ENCODE measurements at places on chromosomes 4 and X.

GRCh38 chr4:2259541-2260343 is 2.2 kb downstream of the MXD4 start:
- DNase-seq = no peak

DNA sequence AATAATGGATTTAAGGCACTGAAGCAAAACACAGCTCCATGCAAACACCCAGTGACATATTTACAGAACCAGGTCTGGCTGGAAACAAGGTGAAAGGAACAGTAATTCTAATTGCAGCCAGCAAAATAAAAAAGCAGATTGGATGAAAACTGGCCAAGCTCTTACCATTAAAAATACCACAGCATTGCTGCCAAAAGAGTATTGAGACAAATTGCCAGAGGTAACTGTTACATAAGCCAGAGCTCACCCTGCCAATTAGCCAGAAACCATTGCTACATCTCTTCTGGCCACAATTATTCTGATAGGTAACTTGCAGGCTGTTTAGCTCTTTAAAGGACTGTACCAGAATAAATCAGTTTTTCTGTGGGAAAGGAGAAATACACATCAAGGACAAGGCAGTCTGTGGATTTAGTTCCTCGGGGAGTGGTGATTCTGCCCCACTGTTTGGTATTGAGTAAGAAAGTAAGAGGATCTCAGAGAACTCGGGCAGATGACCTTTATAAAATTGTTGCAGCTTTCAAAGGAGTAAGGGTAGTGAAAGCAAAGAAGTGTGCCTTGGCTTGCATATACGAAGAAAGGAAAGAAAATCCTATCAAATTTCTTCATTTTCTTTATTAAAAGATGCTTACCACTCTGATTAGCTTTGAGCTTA is 369.5 kb downstream of the PPP3CA start:
- no peak for DNase-seq

- no peak for DNase-seq
Measured at GRCh38 chr4:88533088-88533790, 9.7 kb upstream of the PYURF start.

- DNase-seq = no peak
Measured at GRCh38 chrX:119721487-119721886, 28.5 kb upstream of the SEPTIN6 start.

- DNase-seq = no peak
Measured at GRCh38 chr4:8155660-8156421, 2.8 kb downstream of the ABLIM2 start.

GRCh38 chr4:5554376-5554775 is 154.0 kb downstream of the EVC2 start:
- DNase-seq = no peak

DNA sequence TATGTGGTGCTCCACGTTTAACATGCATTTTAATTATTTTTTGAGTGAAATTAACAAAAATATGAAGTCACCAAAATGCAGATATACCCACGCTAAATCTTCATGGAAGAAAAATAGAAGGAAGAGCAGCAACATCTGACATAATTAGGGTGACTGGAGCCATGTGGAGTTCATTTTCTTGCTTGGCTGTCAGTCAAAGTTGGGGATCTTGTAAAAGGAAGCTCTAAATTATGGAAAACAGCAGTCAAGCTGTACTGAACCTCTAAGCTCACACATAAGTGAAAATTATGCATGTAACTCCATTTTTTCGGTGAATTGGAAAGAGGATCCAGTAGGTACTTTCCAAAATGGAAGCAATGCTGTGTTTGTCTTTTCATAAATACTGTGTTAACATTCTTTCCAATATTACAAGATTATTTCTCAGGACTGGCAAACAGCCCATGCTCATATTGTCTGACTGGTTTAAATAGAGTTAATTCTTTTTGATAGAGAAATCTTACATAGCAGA is 9.7 kb upstream of the PDGFC start:
- DNase-seq = no peak

- no peak for DNase-seq
Measured at GRCh38 chr4:142465526-142465925, 380.6 kb downstream of the INPP4B start.

- DNase-seq = no peak
Measured at GRCh38 chr4:179110356-179110755, 1668.1 kb upstream of the AGA start.

DNA sequence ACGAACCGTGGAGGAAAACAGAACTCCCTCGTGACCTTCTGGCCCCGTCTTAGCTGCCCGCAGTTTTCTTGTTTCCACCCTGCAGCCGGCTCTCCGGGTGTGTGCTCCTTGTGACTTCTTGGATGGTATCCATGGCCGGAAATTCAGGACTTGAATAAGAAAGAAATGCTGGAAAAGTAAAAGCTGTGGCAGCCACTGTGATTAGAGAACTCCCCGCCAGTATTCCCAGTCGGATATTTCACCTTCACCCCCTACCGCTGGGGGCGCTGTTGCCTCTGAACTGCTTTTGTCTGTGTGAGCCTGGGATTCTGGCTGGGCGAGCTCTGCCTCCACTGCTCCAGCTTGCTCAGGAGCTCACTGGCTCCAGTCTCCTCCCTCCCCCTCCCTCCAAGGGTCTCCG is 41.5 kb upstream of the CYP4V2 start:
- DNase-seq = peak; percentile 22

DNA sequence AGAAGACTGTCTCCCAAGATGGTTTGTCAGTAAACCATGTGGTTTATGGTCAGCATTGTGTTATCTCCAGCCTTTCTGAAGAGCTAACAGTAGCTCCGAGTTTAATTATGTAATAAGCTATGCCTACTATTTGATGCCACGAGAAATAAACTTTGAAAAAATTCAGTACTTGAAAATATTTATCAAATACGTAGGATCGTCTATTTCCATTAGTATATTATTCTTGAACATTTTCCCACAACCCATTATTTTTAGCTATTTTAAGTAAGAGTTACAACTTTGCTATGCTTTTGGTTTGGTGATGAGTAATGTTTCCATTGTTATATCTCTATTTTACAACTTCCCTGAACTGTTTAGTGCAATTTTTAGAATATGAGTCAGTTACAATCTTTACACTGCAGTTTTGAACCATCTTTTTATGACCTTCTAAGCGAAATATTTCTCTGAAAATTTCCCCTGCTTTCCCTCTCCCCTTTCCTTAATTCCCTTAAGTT is 44.5 kb upstream of the TRIM2 start:
- no peak for DNase-seq

GRCh38 chr4:99205153-99205979 is 13.7 kb downstream of the ADH6 start:
- DNase-seq = no peak

DNA sequence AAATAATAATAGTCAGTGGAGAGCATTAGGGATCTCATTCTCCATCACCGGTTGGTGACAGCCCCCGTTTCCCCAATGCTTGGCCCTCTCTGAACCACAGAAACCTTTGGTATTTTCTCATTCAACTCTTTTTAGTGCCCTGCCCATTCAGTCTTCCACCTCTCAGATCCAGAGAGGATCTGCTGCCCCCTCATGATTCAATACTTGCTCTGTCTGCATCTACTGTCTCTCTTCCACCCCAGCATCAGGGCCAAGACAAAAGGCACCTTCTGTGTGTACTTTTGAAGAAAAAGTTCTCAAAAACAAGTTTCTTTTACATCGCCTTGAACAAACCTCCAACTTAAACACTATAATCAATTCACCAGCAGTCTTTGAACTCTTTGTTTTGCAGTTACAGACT is 19.3 kb downstream of the CLTRN start:
- DNase-seq = no peak

DNA sequence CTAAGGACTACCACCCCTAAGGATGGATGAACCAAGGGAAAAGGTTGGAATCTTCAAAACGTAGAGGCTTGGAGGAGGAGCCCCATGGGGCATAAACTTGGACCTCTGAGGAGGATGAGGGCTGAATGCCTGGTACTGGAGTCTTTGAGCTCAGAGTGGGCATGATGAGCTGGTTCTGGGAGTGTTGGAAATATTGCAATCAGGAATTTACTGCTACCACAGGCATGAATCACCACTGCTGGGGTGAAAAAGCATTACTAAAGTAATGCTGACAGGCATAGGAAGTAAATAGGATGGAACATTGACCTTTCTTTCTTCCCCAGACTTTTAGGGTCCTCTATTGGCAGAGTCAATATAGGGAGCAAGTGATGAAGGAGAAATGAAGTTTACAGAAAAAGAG is 105.8 kb upstream of the RPS6KA3 start:
- DNase-seq = no peak

DNA sequence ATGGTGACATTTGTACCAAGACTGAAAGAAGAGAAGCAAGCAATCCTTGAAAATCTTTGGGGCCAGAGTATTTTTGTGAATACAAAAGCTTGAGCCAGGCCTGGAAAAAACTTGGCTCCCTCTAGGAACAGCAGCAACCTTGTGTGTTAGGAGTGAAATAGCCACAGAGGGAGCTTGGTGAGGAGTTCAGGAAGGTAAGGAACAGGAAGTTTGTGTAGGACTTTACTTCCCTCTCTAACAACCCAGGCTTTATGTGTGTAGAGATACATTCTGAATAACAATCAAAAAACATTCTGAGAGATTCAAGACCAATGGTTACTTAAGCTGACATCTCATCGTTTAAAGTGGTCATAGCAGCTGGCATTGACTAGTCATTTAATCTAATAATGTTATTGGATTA is 668.5 kb downstream of the PCDH18 start:
- no peak for DNase-seq

DNA sequence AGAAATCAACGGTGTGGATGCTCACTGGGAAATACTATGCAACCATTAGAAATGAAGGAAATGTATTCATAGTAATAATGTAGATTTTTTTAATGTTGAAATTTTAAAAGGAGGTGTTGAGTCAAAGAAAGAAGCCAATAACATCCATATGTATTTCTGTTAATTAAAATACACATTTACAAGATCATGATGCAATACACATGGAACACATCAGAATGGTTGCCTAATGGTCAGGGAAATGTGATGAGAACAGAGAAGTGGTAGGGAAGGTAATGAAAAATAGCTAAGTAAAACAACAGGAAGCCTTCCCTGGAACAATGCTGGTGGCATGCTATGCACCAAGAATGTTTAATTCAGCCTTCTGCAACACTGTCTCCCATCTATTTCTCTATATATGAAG is 18.2 kb downstream of the AREG start:
- DNase-seq = no peak

DNA sequence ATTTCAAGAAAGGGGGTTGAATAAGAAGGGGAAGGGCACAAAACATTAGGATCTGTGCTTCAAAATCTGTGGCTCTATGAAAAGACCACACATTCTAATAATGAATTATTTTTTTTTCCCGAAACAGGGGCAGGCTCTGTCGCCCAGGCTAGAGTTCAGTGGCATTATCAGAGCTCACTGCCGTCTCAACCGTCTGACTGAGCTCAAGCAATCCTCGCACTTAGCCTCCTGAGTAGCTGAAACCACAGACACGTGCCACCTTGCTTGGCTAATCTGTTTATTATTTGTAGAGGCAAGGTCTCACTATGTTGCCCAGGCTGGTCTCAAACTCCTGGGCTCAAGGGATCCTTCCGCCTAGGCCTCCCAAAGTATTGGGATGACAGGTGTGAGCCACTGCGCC is 33.4 kb downstream of the ACSL1 start:
- no peak for DNase-seq

- DNase-seq = no peak
Measured at GRCh38 chr4:89482251-89482650, 174.7 kb upstream of the GPRIN3 start.

DNA sequence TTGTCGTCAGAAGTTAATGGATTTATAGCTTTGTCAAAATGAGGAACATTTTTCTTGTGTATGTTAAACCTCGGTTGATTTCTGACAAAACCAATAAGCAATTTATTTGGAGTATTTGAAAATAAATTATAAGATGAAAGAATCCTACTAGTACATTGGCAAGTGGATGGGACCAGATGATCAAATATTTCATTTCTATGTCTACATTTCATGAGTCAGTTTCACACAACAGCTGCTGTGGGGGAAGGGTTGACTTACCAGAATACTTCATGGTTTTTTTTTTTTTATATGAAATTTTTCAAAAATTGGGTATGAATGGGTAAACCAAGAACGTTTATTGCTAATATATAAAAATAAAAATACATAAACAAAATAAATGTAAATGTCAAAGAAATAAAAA is 39.4 kb downstream of the RAPGEF2 start:
- no peak for DNase-seq

DNA sequence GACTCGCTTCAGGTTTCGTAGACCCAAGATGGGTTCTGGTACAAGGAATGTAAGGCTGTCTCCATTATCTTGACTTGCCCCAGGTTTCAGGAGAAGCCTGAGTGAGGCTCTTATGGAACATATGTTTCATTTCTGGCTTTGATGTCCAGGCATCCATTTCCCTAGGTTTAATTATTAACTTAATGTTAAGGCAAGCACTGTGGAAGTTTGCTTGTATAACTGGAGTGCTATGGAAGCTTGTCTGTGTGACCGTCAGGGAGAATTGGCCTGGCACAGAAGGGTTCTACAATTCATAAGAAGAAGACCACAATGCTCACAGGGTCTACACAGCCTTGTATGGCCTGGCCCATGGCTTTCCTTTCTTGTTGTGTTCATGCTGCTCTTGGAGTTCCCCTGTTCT is 47.2 kb upstream of the PPP1R2C start:
- no peak for DNase-seq

DNA sequence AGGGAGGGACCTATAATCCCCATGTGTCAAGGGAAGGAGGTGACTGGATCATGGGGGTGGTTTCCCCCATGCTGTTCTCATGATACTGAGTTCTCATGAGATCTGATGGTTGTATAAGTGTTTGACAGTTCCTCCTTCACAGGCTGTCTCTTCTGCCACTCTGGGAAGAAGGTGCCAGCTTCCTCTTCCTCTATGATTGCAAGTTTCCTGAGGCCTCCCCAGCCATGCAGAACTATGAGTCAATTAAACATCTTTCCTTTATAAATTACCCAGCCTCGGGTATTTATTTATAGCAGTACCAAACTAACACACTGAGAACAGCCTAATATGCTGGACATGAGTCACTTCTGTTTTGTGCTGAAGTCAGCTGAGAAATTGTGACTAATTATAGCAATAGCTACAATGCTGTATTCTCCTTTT is 656.9 kb upstream of the CPEB2 start:
- no peak for DNase-seq

- DNase-seq = no peak
Measured at GRCh38 chrX:42770566-42770965, 7.4 kb downstream of the PPP1R2C start.

GRCh38 chr4:125787707-125788106 is 473.0 kb downstream of the FAT4 start:
- no peak for DNase-seq

DNA sequence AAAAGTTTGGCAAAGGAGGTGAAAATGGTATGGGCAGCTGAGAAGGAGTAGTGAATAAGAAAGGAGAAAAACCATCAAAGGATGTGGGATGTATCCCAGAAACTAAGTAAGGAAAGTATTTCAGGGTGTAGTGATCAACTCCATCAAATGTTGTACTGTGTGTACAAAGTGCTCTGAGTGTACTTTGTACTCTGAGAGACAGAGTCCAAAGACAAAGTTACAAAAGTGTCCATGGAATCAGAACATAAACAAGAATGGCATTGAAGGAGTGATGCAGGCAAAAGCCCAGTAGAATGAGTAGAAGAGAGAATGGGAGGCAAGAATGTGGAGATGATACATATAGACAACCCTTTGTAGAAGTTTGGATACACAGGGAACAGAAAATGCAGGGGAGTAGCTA is 12.3 kb upstream of the PGRMC1 start:
- no peak for DNase-seq
